ENCODE measurements at places on chromosomes 11 and 22. TPM values are rescaled to one million over a fixed set of nuclear protein-coding genes. Genes with fewer than 3 reads are reported as not detected.

GRCh38 chr11:103683576-103683975 lies 352.9 kb upstream of the DDI1 start:
- no peak for DNase-seq

GRCh38 chr11:117999354-117999993 lies 13.3 kb downstream of the IL10RA start:
- no peak for DNase-seq

GRCh38 chr11:62556108-62556874 lies 9.7 kb upstream of the AHNAK start:
- peak; percentile 58 for DNase-seq

GRCh38 chr22:50320671-50321325 lies 6.0 kb downstream of the DENND6B start:
- no peak for DNase-seq

DNA sequence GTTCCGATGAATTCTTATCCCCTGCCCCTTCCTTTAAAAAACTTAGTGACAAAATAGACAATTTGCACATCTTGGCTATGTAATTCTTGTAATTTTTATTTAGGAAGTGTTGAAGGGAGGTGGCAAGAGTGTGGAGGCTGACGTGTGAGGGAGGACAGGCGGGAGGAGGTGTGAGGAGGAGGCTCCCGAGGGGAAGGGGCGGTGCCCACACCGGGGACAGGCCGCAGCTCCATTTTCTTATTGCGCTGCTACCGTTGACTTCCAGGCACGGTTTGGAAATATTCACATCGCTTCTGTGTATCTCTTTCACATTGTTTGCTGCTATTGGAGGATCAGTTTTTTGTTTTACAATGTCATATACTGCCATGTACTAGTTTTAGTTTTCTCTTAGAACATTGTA lies 12.0 kb downstream of the CCND1 start:
- no peak for DNase-seq

GRCh38 chr11:96122601-96123074 lies 198.7 kb upstream of the MTMR2 start:
- no peak for DNase-seq

- no peak for DNase-seq
Measured at GRCh38 chr11:61968758-61969390, 1.4 kb upstream of the FTH1 start.

- no peak for DNase-seq
Measured at GRCh38 chr11:82864268-82864667, 36.0 kb downstream of the PRCP start.

GRCh38 chr11:13210424-13210823 lies 67.2 kb upstream of the BMAL1 start:
- no peak for DNase-seq

GRCh38 chr11:24592360-24592759 lies 95.5 kb downstream of the LUZP2 start:
- no peak for DNase-seq

GRCh38 chr11:19873730-19874129 lies 161.1 kb downstream of the NAV2 start:
- DNase-seq: no peak

GRCh38 chr22:25013607-25014006 lies 61.1 kb downstream of the KIAA1671 start:
- no peak for DNase-seq

- DNase-seq: no peak
Measured at GRCh38 chr11:122036493-122036892, 79.5 kb downstream of the BLID start.

- no peak for DNase-seq
Measured at GRCh38 chr22:45642986-45643385, 28.6 kb upstream of the ATXN10 start.

DNA sequence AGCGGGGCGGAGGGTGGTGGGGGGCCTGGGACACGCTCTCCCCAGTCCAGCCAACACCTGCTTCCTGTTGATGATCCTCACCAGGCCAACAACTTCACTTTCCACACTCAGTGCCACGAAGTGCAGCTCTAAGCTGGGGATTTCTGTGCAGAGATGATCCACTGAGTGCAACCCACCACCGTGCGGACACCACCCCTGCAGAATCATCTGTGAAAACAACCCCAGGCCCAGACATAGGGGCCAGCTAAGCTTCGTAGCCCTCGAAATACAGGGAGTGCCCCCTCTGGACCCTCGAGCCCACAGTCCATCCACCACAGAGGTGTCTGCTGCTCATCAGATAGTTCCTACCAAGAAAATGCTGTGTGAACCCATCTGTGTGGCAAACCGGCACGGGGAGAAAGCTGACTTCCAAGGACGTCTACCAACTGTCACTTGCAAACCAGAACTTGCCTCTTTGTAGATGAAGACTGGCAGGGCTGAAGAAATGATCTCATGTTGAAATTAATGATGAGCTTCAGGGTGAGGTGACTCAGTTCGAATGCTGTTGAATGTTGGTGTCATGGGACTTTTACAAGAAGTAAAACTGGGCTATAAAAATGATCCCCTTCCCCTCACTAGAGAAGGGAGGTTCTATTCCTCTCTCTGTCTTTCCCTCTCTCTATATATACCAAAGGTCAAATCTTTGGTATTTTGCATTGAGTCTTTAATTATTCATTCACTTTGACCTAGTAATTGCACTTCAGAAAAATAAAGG lies 73.4 kb downstream of the MYEOV start:
- no peak for DNase-seq

DNA sequence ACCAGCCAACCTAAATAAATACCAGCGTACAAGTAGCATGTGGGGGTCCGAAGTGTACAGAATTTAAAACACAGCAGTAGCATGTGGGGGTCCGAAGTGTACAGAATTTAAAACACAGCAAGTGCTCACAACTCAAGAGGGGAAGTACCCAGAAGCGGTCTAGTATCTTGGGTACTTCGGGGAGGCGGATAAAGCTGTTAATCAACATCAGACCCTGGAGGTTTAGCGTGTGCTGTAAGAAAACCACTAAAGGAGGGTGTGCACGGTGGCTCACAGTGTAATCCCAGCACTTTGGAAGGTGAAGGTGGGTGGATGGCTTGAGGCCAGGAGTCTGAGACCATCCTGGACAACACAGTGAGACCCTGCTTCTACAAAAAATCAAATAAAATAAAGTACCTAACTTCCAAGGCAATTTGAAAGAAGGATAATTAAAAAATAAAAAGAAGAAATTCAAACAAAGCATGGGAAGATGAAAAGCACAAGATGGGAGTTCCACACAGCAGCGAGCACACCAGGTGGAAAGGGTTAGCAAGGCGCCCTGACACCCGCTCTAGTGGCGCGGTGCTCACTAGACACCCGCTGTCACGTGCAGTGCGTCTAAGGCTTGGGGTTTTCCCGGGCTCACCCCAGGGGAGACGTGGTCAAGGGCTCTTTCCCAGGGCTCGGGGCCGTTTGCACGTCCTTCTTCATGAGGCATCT lies 35.0 kb upstream of the MOB2 start:
- no peak for DNase-seq

- no peak for DNase-seq
Measured at GRCh38 chr11:75263944-75264349, 23.4 kb downstream of the TPBGL start.

GRCh38 chr11:92852946-92853345 lies 116.5 kb upstream of the MTNR1B start:
- DNase-seq: no peak

GRCh38 chr11:3873712-3874349 lies 18.4 kb downstream of the STIM1 start:
- no peak for DNase-seq

GRCh38 chr22:29670626-29671025 lies 49.2 kb upstream of the CABP7 start:
- no peak for DNase-seq

The ZNF215 gene
- total RNA-seq: 0.05 TPM

The EHF gene
- 0.40 TPM for total RNA-seq

The OR52I1 gene
- not detected for total RNA-seq

The ANGPTL5 gene
- not detected for total RNA-seq

The PTPRCAP gene
- 61.5 TPM for total RNA-seq

The HPX gene
- 0.96 TPM for total RNA-seq

The DDTL gene
- 3.0 TPM for total RNA-seq

The F2 gene
- total RNA-seq: 0.41 TPM

The RFPL2 gene
- not detected for total RNA-seq

The FLRT1 gene
- total RNA-seq: not detected

The C11orf52 gene
- not detected for total RNA-seq

The INS gene
- total RNA-seq: not detected

All from activated T-cell treated with anti-CD3 and anti-CD28 coated beads, Interleukin-2, amount 50 U/mL, for 4 hours (primary cell).